ENCODE measurements at places on chromosomes 3 and 15.

DNA sequence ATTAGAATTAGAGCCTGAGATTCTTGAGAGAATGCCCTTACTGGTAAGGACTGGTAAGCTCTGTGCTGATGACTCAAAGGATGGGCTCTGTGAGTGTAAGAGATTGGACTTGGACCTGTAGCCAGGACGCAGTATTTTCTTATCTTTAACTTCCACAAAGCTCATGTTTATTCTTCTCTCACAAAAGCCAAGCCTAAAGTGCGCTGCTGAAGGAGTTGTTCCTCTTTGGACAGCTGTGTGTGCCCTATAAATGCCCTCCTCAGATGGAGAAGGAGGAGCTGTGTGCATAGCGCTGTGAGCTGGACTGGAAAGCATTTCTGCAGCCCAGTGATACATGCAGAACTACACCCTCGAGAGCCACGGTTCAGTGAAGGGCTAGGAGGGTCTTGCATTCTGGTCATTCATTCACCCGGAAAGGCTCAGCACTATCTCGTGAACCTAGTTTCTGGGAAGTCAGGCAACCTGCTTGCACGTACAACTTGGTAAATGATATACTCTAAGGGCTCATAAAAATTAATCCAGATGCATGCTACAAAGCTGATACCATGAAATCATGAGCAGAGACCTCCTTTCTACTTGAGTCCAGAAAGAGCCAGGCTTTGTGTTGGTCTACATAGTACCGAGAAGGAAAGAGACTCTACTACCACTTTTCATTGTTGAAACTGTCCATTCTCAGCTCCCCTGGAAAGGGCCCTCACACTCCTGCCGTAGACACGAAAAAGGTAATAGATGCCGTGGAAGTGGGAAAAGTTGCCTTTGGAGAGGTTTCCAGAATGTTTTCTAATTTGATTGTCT is 103.0 kb upstream of the TBL1XR1 start:
- DNase-seq: no peak

DNA sequence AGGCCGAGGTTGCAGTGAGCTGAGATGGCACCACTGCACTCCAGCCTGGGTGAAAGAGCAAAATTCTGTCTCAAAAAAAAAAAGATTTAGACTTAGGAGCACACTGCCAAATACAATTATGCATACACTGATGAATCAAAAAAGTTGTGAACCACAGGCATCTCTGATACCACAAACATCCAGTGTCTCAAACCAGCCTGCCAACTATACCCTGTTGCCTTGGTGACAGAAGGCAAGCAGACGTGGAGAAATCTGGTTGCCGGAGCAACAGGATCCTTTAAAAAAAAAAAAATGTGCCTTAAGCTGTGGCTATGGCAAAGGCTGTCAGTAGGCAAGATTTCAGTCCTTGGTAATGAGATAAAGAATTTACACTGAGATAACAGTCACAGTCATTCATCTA is 202.3 kb downstream of the NEK10 start:
- DNase-seq: peak; percentile 82

DNA sequence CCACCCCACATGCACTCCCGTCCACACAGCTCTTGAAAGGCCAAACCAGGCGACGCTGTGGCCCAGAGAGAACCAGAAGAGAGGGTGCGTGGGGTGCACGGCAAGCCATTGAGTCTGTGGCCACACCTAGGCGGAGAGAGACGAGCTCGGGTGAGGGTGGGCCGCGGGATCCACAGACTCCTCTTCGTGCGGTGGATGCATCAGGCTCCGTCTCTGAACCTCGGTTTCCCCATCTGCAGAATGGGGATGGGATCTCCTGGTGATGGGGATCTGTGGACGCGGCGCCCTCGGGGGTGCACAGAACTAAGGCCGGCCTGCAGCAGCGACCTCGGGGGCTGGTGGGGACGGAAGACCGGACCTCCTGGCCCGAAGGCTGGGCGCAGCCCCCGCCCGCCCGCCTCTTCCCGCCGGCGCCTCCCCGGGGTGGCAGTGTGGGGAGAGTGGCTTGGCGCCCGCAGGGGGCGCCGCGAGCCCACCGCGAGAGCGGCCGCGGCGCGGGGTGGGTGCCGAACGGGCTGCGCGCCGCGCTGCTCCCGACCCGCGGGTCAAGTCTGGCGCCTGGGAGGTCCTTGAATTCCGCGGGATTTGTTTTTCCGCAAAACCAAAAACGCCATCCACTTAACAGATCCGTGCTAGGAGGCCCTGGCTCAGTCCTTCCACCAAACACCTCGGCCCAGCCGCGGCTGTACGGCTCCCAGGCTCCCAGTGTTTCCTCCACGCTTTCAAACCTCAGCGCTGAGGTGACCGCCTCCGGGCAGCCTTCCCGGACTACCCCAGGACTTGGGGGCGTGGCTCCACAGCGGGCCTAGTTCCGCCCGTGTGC is 13.2 kb upstream of the ADPGK start:
- DNase-seq: peak; percentile 83

- peak; percentile 57 for DNase-seq
Observed at GRCh38 chr3:43855674-43856299, 165.0 kb downstream of the ABHD5 start.

DNA sequence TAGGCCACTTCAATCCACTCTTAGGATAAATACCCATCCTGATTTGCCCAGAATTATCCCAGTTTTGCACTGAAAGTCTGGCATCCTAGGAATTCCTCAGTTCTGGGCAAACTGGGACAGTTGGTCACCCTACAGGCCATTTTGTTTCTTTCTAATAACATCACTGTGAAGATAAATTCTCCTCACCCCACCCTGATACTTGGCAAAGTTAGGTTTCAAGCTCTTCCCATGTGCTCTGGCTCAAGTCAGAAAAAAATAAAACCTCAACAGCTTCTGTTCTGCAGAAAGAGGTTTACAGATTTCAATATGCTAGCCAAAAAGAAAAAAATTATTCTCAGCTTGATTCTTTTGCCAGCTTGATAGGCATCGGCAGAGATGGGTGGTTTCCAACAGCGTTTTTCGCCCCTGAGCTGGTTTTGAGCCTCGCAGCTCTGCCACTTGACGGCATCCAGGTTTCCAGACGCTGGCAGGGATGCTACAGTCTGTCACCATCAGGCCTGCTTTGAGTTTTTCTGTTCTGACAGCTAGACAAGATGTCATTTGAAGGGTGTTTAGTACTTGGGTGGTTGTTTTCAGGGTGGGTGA is 171.4 kb downstream of the SSR3 start:
- DNase-seq: no peak

GRCh38 chr15:92044203-92044909 is 190.8 kb downstream of the SLCO3A1 start:
- no peak for DNase-seq

DNA sequence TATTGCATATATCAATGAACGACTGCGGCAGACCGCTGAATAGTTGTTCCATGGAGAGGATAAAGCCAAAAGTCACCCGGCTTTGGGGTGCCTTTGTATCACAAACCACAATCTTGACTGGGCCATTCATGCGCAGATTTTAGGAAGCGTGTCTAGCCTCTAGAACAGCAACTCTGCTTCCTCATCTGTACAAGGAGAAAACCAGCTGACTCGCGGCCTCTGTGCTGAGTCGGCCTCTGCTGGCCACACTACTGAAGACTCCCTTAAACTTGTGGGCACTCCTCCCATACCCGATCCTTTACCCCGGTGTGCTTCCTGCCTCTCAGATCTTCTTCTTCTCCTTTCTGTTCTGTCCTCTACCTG is 872 bp downstream of the DLEC1 start:
- peak; percentile 70 for DNase-seq

- no peak for DNase-seq
Observed at GRCh38 chr3:121718205-121718846, 31.2 kb downstream of the GOLGB1 start.

DNA sequence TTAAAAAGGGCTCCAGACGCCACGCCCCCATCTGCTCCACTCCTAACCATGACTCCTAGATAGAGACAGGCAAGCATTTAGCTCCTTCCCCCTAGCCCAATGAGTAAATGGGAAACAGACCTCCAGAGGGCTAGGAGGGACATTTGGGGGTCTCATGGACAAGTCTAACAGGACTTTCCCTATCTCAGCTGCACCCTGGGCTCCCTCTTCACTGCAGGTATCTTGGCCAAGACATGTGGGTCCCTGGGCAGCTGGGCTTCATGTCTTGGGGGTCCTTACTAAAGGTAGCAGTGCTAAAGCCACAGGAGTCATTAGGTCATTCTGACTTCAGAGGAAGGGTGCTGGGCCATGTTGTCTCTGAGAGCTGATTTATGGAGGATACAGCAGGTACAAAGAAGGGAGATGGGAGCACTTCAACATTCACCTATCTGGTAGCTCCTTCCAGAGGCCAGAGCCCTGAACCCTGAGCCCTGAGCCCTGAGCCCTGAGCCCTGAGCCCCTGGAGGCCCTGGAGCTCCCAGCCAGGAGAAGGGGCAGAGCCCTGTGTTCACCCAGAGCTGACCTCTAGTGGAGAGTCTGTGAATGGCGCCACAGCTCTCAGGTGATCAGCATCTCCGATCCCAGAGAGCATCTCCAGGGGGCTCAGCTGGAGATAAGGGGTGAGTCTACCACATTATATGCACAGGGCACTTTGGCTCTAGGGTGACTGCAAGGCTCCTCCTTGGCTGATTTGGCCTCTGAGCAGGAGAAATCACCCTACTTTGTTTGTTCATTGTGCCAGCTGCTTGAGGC is 40.1 kb upstream of the EPHB1 start:
- peak; percentile 68 for DNase-seq

GRCh38 chr15:68566377-68566954 is 12.3 kb upstream of the CORO2B start:
- DNase-seq: no peak

GRCh38 chr3:43768381-43768973 is 77.7 kb downstream of the ABHD5 start:
- DNase-seq: no peak

DNA sequence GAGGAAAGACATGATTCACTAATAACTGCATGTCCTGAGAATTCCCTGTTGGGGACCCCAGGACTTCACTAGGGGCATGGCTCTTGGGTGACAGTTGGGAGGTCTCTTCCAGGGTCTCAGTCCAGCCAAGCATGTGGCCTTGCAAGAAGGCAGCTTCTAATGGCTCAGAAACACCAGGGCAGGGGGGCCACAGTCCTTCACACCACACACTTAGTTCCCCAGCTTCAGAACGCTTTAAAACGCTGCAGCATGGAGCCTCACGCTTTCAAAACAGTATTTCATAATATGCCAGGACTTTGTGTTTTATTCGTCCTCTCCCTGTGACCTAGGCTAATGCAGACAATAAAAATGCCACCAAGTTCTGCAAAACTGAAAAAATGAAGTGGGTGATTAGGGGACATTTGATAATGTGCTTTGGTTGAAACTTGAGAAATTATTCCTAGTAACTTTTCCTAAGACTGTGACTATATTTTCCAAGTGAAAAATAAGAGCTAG is 48.4 kb upstream of the LIMD1 start:
- no peak for DNase-seq

DNA sequence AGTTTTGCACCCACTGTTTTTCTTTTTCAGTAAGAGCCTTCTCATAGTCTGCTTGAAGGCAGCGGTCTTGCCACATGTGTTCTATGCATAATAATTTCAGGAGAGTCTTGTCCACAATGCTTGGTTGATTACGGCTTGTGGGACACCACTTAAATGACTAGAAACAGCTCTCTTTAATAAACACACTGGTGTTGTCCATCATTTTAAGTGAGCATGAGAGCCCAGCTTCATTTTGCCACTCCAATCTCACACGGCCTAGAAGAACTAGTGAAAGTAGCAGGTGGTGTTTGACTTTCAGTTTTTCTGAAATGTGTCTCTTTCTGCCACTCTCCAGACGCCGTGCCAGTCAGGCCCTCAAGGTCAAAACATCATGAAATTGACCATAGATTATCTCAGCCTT is 292.1 kb downstream of the LPP start:
- DNase-seq: no peak

DNA sequence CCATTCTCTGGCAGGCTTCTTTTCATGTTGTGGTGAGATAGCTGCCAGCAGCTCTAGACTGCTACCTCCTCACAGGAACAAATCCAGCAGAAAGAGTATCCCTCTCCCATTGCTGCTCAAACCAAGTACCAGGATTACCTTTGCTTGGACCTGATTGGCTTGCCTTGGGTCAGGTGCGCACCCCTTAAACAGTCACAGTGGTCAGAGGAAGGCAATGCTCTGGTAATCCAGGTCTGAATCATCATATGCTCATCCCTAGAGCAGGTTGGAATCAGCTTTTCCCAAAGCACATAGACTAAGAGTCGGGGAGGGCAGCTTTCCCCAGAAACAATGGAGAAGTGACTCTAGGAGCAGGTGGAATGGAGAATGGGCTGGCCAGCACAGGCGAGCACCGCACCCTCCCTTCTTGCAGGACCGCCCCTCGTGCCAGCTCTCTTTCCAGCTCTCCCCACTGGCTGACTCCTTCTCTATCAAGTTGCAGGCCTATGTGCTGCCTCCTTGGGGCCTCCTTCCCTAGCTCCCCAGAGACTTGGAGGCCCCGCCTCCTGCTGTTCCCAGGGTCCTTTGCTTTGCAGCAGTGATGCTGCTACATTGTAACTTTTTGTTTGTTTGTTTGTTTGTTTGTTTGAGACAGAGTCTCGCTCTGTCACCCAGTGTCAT is 29.9 kb upstream of the ADPGK start:
- DNase-seq: no peak

GRCh38 chr3:75129101-75129500 is 514.6 kb upstream of the CNTN3 start:
- no peak for DNase-seq

GRCh38 chr3:49629451-49629850 is 44.7 kb upstream of the APEH start:
- DNase-seq: no peak

DNA sequence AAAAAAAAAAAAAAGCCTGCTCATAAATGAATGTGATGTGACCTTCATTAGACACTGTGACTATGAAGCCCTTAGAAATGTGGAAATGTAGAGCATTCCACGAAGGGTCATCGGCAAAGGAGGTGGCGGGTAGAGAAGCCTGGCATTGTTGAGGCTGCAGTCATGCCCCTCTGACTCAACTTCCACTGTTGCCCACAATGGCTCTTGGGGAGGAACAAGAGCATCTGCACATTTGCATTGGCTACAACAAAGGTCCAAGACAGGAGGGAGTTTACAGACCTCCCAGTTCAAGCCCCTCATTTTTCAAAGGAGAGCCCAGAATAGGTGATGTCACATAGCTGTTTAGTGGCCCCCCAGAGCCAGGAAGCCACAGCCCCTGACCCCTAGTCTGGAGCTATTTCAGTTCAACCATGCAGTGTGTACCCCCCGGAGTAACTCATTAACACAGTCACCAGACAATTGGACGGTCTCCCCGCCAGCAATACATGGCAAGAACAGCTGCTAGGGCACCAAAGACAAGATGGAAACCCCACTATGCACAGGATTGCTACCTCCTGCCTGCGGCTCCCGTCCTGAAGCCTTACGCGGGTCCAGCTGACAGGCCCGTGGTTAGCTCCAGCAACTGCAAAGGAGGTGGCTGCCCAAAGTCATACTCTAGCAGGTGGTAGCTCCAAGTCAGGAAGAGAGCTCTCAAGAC is 56.2 kb downstream of the SH3BP5 start:
- no peak for DNase-seq

DNA sequence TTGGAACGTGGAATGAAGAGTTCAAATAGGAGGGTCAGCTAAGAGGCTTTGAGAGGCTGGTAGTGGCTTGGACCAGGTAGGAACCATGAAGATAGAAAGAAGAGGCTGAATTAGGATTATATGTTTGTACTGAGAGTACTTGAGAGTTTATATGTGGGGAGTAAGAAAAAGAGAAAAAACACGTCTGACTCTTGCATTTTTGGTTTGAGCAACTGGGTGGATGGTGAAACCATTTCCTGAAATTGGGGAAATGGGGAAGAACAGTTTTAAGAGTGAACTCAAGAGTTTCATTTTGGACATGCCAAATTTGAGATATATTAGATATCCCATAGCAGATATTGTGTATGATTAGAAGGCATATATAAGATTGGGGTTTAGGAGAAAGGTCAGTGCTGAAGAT is 92.9 kb upstream of the TNIK start:
- DNase-seq: no peak

- DNase-seq: peak; percentile 79
Observed at GRCh38 chr3:86990734-86991481, at the start of gene VGLL3. Gene VGLL3 (minus strand): TSS chr3:86991149. CDS start chr3:86990743, 406 bp downstream.
